ENCODE measurements at places on chromosomes 1 and 21.

GRCh38 chr1:202642212-202642611 lies 68.0 kb downstream of the SYT2 start:
- DNase-seq, result no peak

DNA sequence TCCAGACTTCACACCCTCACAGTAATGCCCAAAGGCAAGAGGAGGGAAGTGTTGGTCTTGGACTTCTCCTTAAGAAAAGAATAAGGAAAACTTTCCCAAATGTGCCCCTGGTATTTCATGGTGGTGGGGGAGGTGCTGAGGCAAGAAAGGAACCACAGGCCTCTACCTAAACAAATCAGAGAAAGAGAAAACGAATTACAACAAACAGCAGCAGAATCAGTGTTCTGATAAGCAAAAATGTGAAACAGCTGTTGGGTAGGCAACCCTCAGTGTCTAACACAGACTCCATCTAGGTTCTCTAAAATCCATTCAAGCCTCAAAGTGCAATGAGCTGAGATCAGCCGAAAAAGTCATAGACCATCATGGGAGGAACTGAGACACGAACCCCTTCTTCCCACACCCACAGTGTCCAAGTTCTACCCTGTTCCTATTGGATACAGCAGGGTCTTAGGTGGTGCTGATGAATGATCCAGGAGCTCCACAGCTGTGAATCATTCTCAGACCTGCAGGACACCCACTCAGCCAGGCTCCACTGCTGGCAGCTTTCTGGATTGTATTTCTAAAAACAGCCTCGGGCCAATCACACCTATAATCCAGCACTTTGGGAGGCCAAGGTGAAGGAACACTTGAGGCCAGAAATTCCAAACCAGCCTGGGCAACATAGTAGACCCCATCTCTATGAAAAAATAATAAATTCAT lies 149.1 kb downstream of the PLPP3 start:
- no peak for DNase-seq

DNA sequence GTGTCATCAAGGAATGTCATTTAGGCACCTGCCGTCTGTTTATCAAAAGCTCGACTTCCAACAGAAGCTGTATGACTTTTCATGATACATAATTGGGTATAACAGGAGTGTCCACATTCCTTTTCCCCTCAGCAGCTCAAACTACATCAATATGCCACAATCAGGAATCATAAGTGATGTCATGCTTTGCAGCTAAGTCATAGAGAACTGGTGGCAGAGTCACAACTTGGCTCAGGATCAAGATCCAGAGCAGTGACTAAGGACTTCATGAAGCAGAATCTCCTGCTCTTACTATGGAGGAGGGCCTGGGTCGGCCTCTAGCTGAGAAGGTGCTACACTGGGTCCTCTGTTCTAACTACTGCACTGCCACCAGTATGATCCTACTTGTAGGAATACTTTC lies 36.5 kb upstream of the AGBL4 start:
- no peak for DNase-seq

DNA sequence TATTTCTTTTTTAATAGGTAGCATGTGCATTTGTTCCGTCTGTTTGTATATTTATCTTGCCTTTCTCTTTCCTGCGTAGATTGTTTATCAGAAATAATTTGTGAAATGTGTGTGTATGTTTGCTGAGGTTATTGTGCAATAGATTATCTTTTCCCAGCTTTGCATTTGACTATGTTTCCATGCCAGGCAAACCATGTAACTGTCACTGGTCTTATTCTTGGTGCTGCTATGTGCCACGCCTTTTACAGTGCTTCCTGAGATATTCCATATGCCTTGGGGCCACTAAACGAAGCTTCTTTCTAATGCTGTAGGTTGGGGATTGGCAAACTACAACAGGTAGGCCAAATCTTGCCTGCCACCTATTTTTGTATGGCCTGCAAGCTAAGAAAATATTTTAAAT lies 598.8 kb downstream of the PLPP3 start:
- DNase-seq, result no peak

DNA sequence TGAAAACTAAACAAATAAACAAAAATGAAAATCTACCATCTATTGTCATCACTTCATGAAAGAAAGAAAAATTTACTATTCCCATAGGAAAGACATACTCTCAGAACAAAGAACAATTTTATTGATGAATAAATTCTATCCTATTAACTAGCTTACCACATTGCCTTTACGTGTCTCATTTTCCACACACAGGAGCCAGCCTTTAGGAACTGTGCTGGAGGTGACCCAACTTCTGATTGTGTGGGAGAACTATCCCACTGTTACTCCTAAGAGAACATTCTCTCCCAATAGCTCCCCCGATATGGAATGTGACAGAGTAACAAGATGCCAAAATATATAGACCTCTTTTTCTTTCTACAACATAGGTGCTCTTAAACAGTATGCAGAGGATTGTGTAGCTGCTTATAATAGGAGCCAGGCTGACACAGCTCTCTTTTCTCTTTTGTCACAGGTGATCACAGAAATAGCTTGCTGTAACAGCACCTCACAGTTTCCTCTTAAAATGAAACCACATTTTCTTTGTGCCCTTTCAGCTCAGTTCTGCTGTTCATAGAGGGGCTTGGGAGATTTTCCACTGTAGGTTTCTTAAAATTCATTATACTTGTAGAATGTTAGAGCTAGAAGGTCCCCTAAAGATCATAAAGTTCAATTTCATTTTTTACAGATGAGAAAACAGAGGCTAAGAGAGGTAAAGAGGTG lies 35.5 kb downstream of the C21orf91 start:
- DNase-seq, result no peak

- DNase-seq, result peak; percentile 67
Measured at GRCh38 chr1:26541816-26542711, 12.5 kb downstream of the RPS6KA1 start.

- DNase-seq, result no peak
Measured at GRCh38 chr1:105100102-105100501, 1350.4 kb downstream of the AMY1C start.

DNA sequence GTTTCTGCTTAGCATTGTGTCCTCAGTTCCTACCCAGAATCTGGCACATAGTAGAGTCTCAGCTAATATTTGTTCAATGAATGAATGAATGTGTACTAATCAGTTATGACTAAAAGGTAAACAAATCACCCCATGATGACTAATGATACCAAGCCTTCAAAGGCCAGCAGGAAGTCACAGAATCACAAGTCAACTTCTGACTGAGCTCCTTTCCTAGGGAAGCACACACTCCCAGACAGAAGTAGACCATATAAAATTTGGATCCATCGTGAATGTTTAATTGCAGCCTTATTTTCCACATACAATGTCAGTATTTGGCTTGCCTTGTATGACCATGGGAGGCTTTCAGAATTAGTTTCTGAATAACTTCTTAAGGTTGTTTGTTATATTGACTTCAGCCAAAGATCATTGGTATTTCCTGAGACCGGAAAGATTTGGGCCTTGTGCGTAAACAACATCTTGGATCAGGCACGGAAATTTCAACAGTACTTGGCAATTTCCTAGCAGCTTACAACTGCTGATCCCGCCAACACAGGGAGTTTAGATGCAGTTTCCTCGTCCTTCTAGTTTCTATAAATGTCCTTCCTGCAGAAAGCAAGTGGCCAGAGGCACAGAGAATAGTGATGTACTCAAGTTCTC lies 185.9 kb upstream of the ATP1B1 start:
- no peak for DNase-seq

- no peak for DNase-seq
Measured at GRCh38 chr1:86583032-86583431, 36.2 kb downstream of the CLCA4 start.

- DNase-seq, result no peak
Measured at GRCh38 chr1:16922466-16922865, 735 bp downstream of the CROCC start.

- no peak for DNase-seq
Measured at GRCh38 chr1:13535227-13535626, 21.4 kb upstream of the LRRC38 start.

DNA sequence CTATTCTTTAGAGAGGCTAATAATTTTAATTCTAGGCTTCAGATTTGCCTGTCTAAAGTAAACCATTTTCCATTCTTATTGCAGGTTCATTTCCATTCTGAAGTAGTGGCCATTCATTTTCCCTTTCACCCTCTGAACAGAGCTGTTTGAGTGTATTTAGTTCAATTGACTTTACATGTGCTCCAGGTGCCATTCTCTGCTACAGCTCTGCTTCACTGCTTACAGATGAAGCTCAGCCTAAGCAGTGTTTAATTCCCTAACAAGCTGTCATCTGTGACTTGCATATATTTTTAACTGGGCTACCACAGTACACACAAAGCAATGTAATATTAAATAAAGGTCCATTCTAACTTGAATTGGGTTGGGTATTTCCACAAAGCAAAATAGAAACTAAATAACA lies 1031.6 kb downstream of the KCNT2 start:
- no peak for DNase-seq

DNA sequence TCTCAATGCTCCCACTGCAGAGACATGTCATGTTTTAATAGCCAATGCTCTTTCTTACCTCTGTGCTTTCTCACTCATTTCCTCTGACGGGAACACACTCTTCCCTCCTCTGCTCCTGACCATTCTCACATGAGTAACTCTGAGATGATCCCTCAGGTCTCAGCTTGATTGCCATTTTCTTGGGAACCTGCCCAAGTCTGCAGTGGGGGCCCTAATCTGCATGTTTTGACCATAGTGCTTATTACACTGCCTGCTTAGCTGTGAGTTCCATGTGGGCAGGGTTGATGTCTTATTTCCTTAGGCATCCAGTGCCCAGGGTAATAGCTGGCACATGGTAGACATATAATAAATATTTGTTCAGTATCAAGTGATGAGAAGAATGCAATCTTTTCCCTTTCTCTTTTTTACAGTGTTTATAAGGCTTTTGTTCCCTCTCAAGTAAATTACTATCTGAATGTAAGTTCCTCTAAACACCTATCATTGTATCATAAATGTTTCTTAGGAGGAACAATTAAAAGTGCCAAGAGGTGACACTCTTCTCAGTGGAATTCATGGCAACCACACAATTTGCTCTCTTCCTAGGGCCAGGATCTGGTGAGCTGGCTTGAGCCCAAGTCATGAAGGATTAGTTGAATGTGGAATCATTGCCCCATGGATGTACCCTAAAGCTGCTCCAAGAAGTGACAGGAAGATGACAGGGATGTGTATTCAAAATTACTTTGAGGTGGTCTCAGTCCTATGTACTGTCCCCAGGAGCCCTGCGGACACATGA lies 485.4 kb upstream of the USP24 start:
- no peak for DNase-seq

DNA sequence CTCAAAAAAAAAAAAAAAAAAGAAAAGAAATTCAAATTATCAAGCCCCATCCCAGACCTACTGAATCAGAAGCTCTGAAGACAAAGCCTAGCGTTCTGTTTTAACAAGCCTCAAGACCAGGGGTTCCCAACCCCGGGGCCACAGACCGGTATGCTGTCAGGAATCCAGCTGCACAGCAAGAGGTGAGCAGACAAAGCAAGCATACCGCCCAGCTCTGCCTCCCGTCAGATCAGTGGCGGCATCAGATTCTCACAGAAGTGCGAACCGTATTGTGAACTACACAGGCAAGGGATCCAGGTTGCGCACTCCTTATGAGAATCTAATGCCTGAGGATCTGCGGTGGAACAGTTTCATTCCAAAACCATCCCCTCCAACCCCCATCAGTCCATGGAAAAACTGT lies 57.8 kb upstream of the RASAL2 start:
- no peak for DNase-seq
